ENCODE measurements at places on chromosomes 11 and 22.

DNA sequence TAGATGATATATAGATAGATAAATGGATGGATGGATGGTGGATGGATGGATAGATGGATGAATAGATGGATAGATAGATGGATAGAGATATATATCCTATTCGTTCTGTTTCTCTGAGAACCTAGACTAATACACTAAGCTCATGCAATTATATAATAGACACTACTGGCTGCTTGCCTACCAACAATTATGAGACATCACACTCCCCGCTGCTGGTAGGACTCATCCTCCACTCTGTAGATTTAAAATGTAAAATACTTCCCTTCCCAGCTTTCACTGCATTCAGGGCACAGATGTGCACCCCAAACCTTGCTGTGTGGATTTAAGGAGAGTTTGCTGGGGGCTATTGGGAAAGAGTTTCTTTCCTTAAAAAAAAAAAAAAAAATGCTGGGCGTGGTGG lies 28.3 kb upstream of the RCN1 start:
- DNase-seq, result no peak

GRCh38 chr11:128283451-128283850 lies 303.9 kb downstream of the ETS1 start:
- no peak for DNase-seq

DNA sequence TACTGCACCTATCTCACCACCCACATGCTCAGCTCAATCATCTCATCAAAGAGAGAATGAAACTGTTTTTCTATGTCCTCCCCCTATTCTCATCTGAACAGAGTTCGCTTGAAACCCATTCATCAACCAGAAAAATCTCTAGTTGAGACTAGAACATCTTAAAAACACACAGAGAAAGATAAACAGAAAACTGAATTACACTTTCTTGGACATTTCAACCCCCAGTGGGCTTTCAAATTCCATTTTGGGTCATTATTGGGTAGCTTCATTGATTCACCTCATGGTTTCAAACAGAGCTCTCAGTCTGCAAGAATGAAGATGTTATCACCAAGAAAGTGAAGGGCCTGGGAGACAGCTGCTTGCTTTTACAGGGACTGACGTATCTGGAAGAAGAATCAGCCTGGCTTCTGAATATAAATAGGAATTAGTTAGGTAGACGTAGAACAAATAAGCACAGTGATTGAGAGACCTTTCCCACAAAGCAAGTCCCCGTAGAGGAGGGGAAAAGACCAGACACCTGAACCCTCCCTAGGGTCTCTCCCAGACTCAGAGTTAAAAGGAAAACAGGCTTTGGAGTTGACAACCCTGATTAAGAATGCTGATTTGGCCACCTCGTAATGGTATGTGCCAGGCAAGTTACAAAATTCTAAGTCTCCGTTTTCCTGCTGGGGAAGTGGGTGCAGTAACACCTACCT lies 155.7 kb downstream of the BBOX1 start:
- DNase-seq, result no peak

DNA sequence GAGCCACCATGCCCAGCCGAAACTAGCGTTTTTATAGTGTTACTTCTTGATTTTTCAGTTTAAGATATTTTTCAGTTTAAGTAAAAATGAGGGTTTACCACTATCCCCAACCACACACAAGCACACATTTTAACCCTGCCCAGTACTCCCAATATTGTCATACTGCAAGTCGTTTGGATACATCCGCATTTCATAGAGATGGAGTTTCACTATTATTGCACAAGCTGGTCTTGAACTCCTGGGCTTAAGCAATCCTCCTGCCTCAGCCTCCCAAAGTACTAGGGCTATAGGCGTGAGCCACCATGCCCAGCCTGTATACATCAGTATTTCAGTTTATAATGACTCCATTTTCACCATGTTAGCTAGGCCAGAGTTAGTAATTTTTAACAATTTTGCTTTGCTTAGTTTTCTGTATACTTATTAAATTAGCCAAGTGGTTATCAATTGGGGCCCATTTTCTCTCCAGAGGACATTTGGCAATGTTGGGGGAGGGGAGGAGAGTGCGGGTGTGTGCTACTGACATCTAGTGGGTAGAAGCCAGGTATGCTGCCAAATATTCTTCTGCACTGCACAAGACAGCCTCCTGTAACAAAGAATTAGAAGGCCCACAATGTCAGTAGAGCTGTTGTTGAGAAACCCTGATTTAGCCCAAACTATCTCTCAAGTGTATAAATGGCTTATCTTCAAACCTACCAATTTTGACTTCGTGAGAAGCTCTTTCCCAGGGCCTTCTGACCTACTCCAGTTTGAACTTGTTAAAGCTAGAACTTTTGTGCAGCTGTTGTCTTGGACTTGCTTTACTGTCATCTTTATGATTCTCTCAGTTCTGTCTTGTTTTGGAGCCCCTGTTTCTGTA lies 7.3 kb downstream of the USP47 start:
- peak; percentile 38 for DNase-seq

- DNase-seq, result no peak
Observed at GRCh38 chr11:68582416-68583040, 101.8 kb upstream of the GAL start.

DNA sequence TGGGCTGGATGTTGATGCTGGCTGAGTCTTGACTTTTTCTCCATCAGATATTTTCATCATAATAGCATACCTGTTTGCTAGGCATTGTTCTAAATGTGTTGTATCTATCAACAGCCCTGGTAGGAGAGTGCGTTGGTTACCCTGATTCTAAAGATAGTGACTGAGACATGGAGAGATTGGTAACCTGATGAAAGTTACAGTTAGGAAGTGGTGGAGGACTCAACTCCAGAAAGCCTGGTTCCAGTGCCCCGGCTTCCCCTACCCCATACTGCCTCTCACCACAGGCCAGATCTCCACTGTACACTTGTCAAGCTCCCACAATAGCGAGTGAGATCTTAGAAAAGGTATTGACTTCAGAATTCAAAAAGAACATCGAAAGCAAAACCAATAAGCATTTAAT lies 22.8 kb upstream of the RELT start:
- no peak for DNase-seq

DNA sequence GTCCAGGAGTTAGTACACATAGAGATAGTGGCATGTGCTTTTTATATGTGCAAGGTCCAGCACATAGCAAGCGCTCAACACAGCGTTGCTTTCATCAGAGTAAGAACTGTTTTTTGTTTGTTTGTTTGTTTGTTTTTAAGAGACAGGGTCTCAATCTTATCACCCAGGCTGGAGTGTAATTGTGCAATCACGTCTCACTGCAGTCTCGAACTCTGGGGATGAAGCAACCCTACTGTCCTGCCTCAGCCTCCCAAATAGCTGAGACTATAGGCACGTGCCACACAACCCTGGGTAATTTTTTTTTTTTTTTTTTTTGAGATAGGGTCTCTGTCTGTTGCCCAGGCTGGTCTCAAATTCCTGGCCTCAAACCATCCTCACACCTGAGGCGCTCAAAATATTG lies 10.8 kb downstream of the TCN2 start:
- no peak for DNase-seq

DNA sequence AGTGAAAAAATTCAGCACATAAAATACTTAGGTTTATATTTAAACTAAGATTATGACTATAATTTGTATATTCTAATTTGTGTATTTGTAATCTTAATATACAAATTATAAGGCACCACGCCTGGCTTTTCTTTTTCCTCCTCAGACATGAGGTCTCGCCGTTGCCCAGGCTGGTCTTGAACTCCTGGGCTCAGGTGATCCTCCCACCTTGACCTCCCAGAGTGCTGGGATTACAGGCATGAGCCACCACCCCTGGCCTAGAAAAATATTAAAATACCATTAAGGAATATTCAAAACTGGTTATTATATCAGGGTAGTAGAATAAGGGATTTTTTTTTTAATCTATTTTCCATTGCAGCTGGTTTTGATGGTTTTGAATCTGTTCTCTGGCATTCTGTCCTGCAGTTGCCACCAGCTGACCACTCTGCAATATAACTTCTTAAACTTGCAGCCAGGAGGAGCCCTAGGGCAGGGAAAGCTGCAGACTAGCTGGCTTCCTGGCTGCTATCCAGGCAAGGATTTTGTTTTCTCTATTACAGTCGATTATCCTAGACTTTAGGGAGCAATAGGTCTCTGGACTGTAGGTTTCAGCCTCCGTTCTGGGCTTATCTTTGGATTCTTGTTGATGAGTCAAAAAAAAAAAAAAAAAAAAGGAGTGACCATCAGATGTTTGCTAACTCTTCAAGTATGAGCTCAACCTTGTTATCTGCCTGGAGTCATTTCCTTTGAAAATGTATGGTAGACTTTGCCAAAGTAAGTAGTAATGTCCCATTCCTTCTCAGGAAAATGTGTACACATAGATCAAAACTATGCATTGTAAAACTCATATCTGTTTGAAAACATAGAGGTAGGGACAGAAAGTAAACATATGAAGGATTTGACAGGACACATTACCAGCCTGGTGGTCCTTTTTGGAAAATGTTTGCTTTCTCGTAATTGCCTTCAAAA lies 13.2 kb downstream of the POLA2 start:
- DNase-seq, result peak; percentile 55

GRCh38 chr11:65492637-65493366 lies 6.0 kb upstream of the MALAT1 start:
- peak; percentile 52 for DNase-seq

DNA sequence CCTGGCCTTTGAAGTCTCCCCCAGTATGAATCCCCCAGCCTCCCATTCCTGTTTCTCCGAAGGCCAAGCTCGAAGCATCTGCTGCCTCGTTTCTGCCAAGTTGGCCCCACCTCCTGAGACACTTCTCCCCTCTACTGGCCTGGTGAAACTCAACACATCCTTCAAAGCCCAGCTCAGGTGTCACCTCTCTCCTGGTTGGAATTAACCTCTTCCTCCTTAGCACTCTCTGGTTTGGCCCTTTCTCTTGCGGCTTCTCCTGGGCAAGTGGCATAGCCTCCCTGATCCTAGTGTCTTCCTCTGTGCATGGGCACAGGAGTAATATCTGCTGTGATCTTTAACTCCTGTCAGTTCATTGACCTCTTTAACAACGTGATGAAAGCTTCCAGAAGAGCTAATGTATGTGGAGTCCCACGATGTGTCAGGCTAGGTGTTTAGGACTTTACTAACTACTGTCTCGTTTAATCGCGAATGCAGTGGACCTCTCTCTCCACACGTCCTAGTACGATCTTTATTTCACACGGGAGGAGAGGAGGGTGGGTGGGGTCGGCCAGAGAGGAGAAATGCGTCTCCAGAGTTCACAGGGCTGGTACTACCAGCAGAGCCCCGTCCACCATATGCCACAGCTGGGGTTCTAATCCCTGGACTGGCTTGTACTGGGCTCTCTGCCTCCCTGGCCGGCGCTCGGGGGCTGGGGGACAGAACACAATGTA lies 826 bp upstream of the PTPRJ start:
- no peak for DNase-seq

DNA sequence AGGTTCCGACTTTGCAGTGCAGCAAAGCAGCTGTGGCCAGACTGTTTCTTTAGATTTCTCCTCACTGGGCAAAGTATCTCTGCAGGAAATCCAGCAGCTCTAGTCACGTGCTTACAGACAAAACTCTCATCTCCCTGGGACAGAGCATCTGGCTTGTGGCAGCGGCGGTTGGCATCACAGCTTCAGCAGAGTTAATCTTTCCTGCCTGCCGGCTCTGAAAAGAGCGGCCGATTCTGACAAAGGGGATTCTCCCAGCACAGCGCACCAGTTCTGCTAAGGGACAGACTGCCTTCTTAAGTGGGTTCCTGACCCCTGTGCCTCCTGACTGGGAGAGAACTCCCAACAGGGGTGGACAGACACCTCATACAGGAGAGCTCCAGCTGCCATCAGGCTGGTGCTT lies 1357.3 kb upstream of the TENM4 start:
- DNase-seq, result no peak

DNA sequence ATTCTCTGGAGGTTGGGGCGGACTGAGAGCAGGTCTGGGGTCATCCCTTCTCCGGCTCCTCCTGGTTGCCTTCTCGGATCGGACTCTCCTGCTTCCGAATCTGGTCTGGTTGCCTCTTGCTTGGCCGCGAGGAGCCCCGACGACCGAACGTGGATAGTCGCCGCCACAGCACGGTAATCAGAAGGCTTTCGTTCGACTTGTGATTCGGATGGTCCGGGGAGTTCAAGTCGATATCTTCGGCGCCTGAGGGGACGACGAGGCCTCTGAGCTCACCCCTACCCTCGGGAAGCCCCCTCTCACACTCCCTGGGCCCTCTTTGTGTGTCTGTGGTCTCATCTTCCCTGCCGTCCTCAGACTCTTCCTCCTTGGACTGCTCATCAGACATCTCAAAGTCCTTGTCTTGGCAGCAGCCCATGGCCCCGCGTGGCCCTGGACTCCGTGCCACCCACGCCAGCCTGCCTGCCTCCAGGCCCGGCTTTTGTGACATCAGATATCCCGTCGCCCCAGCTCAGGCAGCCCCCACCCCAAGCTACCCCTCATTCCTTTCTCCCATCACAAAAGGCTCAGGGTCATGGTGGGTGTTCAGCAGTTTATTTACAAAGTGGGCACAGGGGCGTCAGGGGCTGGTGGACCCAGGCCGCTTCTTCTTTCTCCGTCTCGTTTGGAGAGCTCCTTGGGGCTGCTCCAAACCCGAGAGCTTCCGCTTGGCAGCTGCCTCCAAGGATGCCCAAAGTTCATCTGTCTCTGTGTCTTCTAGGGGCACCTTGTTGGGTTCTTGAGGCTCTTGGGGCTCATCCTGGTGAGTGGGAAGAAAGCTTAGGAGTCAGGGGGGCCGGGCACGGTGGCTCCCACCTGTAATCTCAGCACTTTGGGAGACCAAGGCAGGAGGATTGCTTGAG lies at the start of gene TEX54:
Gene TEX54 (minus strand): TSS at position 506 of the 899 bp plus-strand sequence.
- no peak for DNase-seq

- no peak for DNase-seq
Observed at GRCh38 chr11:47003180-47003877, 66.8 kb downstream of the CSTPP1 start.

DNA sequence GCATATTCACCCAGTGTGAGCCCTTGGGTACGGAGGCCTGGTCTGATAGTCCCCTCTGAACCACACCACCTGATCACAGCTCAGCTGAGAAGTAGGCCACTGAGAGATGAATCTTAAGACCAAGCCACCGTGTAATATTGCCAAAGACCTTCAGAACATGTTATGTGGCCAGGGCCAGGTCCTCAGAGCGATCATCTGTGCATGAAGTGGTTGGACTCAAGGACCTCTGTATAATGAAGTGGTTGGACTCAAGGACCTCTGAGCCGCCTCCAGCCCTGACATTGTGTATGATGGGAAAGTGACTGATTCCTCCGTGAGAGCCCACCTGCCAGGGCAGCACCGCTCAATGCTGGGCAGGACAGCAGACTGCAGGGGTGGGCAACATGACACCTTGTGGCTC lies 70.2 kb downstream of the TP53I11 start:
- DNase-seq, result no peak

GRCh38 chr11:1854132-1854948 lies 1.5 kb downstream of the LSP1 start:
- DNase-seq, result peak; percentile 74

DNA sequence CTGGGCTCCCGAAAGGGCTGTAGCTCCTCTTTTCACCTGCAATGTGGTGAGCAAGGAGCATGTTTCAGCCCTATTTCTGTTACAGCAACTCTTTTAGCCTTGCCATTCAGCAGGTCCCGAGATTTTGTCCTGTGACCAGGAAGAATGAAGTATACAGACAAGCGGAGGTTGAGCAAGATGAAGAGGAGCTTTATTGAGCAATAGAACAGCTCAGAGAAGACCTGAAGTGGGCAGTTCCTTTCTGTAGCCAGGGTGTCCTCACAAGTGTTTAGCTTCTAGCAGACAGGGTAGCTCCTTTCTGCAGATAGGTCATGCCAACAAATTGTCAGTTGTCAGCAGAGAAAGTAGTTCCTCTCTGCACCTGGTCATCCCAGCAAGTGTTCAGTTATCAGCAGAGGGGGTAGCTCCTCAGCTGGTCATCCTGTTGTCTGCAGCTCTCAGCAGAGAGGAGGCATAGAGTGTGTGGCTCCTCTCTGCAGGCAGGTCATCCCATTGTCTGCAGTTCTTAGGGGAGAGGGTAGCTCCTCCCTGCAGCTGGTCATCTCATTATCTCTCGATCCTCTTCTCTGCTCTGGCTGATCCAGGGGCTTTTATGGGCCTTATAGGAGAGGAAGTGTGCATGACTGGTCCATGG lies 5.4 kb upstream of the OR56A4 start:
- no peak for DNase-seq
